Mesothelial cell of epicardium (in vitro differentiated cells): ENCODE measurements at places on chromosomes 13 and 19. TPM values are rescaled to one million over a fixed set of nuclear protein-coding genes. Genes with fewer than 3 reads are reported as not detected.

Gene ZSCAN4
- total RNA-seq, result not detected in 3 replicates

Gene ZNF134
- total RNA-seq, result 33.5 to 40.5 TPM (median 40.4 TPM) in 3 replicates

Gene ZNF99
- total RNA-seq, result not detected in 3 replicates

- H3K4me1 ChIP-seq, result peaks cover 7% of the 10 kb centered on the region
- no peak for DNase-seq
- H3K4me3 ChIP-seq, result no peak overlapping the region
- H3K27me3 ChIP-seq, result peaks cover 69% of the 10 kb centered on the region
- H3K27ac ChIP-seq, result no peak overlapping the region
- H3K36me3 ChIP-seq, result no peaks in the 10 kb centered on the region
Measured at GRCh38 chr19:10538204-10538983, 5.3 kb upstream of the ATG4D start.

DNA sequence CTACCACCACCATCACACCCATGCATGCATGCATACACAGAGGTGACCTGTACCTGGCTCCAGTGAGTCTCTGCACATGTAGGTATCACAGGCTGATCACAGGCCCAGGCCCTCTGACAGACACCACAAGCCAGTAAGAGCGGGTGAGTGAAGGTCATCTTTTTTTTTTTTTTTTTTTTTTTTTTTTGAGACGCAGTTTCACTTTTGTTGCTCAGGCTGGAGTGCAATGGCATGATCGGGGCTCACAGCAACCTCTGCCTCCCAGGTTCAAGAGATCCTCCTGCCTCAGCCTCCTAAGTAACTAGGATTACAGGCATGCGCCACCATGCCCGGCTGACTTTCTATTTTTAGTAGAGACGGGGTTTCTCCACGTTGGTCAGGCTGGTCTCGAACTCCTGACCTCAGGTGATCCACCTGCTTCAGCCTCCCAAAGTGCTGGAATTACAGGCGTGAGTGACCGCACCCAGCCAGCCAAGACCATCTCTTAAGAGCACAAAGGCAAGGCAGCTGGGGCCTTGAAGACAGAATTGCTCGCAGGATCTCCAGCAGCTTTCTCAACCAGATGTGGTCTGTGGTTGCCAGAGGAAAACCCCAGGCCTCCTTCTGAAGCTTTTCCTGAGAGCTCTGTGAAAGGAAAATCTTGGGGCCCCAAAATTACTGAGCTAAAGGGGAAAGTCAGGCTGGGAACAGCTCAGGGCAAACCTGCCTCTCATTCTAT lies 3.2 kb upstream of the NKG7 start:
- H3K27ac ChIP-seq, result no peak overlapping the region
- no peak for DNase-seq
- H3K36me3 ChIP-seq, result no peaks in the 10 kb centered on the region
- peaks cover 17% of the 10 kb centered on the region for H3K27me3 ChIP-seq
- H3K4me1 ChIP-seq, result no peaks in the 10 kb centered on the region
